ENCODE measurements at places on chromosomes 5 and 9. TPM values are rescaled to one million over a fixed set of nuclear protein-coding genes. Genes with fewer than 3 reads are reported as not detected.

The SOHLH1 gene
- total RNA-seq, result not detected

The GABRA1 gene
- not detected for total RNA-seq

DNA sequence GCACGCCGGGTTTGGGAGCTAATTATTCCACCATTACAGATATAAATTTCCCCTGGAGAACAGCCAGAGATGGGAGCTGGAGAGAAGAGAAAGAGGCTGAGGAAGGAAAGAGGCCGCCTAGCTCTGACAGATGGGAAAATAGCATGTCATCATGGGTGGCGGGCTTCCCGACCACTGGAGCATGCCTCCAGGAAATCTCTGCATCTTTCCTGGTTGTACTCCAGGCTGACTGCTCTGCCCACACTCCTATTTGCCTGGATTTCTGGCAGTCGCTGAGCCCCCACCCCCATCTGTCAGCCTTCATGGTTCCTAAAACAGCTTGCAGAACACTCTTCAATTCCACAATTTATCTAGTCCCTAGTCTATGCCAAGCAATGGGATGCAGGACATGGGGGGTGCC lies 14.3 kb upstream of the GABRP start:
- no peak for DNase-seq

DNA sequence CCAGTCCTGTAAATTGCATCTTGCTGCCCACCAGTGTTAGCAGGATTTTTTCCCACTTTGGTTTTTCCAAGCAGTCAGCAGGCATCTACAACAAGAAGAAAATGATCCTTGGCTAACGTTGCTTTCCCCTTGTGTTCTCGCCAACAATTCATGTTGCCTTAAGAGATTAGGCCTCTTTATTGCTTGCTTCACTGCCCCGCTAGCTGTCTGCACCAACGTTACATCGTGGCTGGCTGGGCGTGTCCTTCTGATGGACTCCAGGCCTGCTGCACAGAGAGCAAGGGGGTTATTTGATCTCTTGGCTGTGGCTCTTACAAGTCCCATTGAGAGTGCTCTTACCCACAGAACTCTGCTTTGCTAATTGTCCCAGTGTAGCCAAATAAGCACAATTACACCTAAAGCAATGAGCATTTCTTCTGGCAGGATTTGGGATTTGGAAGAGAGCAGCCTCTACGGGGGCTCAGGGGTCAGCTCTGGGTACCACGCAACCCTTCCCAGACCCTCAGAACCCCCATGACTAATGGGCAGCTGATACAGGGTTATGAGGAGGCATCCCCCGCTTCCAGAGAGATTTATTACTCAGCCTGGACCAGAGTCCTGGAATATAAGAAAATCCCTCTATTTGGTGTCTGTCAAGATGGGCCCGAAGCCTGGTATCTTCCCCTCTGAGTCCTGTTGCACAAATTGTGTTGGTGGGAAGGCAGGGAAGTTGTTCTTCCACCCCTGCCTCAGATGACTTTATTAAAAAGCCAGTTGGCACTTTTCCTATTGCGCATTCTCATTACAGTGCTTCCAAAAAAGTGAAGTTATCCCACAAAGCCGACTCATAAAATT lies 17.6 kb downstream of the DCANP1 start:
- DNase-seq, result no peak

DNA sequence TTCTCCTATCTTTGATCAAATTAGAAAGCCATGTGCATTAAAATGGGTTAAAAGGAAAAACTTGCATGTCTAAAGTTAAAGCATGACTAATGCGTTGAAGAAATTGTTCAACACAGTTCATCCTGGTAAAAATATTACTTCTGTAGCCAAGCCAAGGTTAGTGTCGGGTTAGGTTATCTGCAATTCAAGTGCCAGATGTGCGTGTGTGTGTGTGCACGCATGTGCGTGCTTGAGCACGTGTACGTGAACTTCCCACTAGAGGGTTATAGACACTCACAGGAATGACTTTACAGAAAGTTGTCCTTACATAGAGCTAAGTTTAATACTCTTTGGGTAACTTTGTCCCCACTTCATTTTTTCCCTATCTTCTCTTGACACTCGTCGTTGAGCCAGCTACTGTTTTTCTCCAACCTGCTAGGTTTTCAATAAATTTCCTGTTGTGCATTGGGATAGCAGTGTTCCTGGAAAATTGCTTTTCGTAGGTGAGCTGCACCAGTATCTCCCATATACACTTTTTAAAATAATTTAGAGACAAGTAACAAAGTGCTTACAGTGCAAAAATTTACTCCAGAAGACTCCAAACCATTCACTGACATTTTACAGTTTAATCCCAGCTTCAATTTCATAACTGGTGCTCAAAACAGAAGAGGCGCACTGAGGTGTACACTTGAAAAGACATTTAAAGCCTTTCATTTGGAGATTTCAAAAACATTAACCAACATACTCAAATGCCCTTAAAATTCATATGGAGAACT lies 353.8 kb downstream of the NFIB start:
- no peak for DNase-seq

GRCh38 chr5:109877670-109878045 lies 187.9 kb downstream of the MAN2A1 start:
- peak; percentile 92 for DNase-seq

Measured in PC-3 (cell line).